ENCODE measurements at places on chromosomes 16 and 17.

DNA sequence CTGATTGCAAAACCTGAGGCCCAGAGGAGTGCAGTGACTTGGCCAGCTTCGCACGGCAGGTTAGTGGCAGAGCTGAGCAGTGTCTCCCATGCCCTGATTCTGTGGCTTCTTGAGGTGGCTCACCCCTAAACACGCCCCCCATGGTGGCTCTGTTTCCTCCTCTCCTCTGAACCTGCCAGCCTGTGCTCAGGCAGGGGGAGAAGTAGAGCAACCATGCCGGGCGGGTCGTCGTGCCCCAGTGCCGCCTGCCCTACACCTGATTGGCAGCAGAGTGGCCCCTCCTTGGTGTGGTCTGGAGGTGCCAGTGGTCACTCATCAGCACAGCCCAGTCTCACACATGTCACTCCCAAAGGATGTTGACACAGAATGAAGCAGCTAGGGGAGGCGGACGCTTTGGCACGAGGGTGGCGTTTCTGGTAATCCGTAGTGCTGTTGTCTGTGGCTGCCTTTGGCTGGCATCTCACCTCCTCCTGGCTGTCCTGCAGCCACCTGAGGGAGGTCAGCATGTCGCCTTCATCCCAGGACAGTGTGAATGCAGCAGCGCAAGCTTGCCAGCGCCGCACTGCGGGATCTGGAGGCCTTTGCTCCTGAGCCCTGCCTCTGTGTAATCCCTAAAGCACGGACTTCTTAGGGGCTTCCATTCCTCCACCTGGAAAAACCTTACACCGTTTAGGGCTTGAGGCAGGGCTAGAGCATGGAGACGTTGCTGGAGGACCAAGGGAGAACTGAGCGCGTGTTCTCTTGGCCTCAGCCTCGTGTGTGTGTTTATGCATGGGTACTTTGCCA is 294.7 kb downstream of the SEC14L1 start:
- DNase-seq: no peak

DNA sequence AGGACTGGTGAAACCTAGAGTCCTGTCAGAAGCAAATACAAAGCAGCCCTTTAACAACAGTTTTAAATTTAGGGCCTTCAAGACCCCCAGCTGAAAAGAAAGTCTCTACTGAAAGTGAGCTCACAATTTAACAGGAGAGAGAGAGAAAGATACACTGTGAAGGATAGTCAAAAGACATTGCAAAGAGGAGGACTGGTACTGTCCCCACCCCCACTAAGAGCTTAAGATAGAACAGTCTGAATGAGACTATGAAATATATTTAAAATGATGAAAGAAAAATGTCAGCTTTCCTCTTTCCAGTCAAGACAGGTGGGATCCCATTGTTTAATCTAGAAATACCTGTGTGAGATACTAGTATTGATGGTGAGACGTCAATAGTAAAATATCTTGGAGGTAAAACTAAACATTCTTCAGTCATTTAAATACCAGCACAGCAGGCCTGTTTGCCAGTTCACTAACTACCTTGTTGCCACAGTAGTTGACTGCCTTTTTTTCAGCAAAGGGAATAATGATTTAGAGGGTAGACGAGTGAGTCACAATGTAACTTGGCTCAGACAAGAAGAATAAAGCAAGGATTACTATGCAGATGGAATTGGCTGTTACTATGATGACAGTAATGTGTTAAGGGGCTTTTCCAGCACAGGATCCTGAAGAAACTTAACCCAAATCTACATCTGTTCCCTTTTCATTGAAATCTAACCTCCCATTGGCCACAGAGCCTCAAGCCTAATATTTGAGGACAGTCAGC is 47.2 kb upstream of the RASL10B start:
- no peak for DNase-seq

DNA sequence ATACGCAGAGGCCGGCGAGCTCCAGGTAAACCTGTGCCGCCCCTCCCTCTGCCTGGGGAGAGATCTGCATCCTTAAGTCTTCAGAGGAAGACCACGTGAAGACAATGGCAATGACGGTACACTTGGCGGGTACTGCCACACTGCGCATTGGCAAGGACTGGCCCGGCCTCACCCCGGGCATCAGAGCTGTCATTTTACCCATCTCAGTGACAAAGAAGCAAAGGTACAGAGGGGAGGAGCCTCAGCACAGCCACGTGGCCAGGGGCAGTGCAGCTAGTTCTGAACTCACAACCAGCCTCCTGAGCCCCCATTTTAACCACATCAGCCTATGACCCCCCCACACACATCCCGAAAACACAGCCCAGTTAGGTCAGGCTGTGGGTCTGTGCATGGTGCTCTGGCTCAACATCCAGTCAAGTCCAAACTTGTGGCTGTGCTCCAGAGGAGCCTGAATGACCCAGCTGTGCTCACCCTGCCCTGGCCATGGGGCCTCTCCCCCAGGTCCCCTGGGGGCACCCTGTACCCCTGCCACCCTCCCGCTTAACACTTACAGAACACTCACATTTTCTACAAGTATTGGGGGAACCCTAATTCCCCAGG is 80.6 kb downstream of the C16orf95 start:
- DNase-seq: no peak

DNA sequence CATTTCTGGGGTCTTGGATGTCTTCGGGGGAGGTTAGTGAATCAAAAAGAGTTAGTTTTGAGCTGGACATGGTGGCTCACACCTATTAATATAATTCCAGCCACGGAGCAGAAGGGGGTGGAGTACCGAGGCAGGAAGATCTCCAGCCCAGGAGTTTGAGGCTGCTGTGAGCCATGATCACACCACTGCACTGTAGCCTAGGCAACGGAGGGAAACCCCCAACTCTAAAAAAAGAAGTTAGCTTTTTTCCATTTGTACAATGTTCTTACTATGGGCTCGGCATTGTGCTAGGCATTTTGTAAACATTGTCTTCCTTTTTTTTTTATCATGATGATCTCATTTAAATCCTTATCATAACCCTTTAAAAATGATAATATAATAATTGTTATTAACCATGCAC is 8.3 kb upstream of the SNF8 start:
- DNase-seq: no peak

GRCh38 chr17:73288534-73289302 is 23.1 kb downstream of the CDC42EP4 start:
- no peak for DNase-seq

DNA sequence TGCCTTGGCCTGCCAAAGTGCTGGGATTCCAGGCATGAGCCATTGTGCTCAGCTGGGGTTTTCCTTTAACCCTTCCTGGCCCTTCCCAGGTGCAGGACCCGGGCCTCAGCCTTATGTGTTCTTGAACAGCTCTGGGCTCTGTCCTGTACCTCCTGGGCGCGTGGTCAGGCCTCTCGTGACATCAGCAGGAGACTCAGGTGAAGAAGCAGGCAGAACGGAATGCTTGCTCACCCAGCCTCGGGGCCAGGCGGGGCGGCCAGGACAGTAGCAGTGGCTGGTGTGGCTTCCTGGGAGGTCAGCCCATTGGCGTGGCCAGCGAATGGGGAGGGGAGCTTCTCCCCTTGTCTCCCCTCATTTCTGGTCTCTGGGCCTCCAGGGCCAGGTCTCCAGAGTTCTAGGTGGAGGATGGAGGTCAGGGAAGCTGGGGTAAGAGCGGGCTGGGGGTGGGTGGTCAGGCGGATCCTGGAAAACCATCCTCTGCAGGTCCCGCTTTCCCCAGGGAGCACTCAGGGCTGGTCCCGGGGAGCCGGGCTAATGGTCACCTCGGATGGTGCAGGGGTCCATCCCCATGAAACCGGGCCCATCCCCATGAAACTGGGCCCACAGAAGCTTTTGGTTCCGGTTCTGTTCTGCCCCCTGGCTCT is 281.5 kb downstream of the SEC14L1 start:
- no peak for DNase-seq

GRCh38 chr17:74442291-74442669 is 10.4 kb downstream of the GPRC5C start:
- no peak for DNase-seq

GRCh38 chr17:77145612-77146245 is 5.0 kb downstream of the SEC14L1 start:
- DNase-seq: no peak

- DNase-seq: no peak
Measured at GRCh38 chr17:50239937-50240336, 34.3 kb upstream of the TMEM92 start.

- peak; percentile 23 for DNase-seq
Measured at GRCh38 chr16:84618581-84619460, 943 bp upstream of the COTL1 start.

GRCh38 chr17:13395346-13395745 is 206.4 kb downstream of the HS3ST3A1 start:
- no peak for DNase-seq

GRCh38 chr16:84839054-84839453 is 19.3 kb downstream of the CRISPLD2 start:
- DNase-seq: no peak

DNA sequence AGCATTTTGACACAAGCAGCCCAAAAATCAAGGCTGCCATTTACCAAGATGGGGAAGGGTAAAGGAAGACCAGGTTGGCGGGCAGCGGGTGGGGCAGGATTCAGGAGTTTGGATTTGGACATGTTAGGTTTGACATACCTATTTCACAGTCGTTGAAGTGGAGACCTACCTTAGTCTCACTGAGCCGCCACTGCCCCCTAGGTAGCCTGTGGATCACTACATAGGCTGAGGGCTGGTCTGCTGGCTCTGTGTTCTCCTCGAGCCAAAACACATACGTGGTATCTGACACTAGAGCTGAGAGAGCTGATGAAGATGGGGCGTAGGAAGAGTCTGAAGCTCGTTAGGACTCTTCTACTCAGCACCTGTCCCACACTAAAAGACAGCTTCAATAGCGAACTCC is 115.1 kb downstream of the HIC1 start:
- no peak for DNase-seq

DNA sequence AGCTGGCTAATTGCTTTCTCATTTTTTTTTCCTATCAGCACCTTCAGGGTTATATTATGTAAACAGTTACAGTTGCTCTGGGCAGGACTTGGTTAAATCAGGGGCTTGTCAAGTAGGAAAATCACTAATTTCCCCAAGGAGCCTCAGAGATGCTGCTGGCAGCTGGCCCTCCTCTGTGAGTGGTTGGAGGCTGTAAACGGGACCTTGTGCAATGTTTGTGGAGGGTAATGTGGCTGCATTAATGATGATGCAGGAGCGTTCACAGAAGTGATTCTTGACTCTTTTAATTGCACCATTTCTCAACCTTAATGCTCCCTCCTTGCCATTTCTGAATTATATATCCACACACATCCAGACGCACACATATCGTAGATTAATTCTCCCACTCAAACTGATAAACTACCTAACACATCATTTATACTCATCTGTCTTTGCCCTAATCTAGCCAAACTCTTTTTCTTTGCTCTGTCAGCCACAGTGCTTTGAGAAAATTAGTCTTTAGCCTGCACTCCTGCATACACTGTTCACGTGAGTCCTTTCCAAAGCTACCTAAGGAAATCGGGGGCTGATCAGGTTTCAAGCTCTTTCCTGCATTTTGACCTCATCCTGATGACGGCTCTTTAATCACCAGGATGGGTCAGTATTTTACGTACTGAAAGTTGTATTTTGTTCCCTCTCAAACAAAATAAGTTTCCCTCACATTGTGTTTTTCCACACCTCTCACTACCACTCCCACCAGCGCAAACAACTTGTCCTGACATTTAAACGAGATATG is 154.4 kb upstream of the PIRT start:
- no peak for DNase-seq

GRCh38 chr17:34366529-34367107 is 3.6 kb upstream of the CCL1 start:
- no peak for DNase-seq

DNA sequence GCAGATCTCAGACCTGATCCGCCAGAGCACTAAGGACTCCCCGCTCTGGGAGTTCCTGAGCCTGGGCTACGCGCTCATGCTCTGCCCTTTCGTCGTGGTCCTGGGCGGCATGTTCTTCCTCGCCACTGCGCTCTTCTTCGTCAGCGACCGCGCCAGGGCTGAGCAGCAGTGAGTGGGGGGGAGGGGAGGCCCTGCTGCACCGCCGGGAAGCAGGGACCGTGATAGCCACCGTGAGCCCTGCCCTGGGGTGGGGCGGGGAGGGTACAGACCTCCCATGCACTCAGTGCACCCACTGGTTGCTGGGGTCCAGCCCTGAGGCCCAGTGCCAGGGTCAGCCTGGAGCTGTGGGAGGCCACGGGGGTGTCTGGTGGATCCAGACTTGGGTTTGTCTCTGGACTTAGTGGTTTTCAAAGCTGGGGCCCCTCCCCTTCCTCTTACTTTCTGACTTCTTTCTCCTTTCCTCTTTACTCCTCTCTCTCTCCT is 18.9 kb downstream of the MYBBP1A start:
- no peak for DNase-seq

DNA sequence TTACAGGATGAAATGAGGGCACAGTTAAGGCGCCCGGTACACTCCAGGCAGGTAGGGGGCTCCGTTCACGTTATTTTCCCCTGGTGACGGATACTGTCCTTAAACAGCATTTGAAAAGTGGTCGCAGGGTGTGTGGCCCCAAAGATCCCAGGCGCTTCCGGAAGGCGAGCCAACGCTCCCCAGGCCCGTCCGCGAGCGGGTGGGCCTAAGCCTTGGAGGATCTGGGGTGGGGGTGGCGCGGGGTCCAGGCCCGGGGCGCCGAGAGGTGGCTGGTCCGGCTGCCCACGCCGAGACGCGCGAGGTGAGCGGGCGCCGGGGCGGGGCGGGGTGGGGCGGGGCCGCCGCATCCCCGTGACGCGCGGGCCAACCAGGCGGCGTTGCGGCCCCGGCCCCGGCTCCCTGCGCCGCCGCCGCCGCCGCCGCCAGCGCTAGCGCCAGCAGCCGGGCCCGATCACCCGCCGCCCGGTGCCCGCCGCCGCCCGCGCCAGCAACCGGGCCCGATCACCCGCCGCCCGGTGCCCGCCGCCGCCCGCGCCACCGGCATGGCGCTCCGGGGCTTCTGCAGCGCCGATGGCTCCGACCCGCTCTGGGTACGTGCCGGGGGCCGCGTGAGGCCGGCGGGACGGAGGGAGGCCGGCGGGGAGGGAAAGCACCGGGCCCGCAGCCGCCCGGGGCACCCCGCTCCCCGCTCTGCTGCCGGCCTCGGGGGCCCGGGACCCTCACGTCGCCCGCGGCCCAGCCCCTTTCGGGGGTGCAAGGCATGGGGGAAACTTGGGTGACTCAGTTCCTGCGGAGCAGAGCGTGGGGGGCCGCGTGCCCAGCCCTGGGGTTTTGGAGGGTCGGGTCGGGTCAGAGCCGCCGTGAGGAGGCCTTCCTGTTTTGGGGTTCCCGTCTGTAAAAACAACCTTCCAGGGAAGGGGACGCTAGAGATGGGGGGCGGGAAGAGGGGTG is at the start of gene ABCC1:
ABCC1 (plus strand) TSS at position 407 of the 951 bp plus-strand sequence; CDS start at position 543, 136 bp downstream.
- DNase-seq: peak; percentile 38

DNA sequence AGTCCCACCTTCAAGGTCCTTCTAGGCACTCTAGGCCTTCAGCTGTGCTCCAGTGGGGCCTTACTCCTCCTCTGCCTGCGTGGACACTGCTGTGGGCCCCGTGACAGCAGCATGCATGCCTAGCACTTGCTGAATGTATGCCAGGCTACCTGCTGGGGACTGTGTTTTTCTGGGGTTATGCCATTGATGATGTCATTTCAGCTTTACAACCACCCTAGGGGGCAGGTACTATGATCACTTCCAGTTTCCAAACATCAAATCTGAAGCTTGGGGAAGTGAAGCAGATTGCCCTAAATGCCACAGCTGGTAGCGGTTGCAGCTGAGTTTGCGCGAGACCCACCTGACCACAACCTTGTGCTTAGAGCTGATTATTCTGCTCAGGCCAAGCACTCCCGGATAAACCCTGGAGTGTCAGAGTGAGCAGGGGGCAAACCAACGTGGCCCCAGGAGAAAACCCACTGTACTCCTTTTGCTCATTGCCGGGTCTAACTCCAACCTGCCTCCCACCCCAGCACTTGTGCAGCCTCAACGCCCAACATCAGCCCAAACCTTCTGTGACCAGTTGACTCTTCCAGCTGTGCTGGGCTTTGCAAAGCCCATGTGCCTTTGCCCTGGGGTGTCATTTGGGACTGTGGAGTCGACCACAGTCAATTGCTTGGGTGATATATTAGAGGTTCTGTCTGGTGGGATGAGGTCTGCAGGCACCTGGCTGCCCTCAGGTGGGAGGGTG is 168.4 kb downstream of the ENGASE start:
- DNase-seq: no peak

Measured in bone marrow (tissue), 2 donors.